ENCODE measurements at places on chromosomes 2 and 18.

DNA sequence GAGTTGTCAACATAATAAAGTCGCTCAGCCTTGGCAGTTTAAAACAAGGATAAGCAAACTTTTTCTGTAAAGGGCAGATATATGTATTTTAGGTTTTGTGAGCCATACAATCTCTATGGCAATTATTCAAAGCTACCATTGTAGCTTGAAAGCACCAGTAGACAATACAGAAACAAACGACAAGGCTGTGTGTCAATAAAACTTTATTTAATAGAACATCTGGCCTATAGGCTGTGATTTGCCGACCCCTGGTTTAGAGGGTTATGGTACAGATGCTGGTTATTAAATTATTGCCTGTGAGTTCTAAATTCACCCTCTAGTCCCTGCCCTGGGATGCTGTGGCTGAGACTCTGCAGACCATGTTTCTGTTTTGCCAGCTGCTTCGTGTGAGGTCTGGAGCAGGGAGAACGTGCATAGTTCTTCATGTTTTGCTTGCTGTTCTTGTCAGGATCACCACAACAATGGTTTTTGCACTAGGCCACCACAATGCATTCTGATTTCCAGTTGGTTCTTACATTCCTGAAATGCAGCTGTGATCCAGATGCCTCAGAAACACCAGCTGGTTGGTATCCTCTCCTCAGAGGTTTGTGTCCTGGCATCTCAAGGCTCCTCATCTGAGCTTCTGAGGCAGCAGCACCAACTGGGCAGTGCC, 46.6 kb downstream of the ICOS start:
- DNase-seq: no peak

- DNase-seq: no peak
Observed at GRCh38 chr2:16099326-16099725, 159.0 kb downstream of the MYCN start.

- DNase-seq: no peak
Observed at GRCh38 chr2:43298500-43298899, 72.1 kb upstream of the ZFP36L2 start.

GRCh38 chr2:239289545-239289944, 111.3 kb downstream of the HDAC4 start:
- peak; percentile 20 for DNase-seq

DNA sequence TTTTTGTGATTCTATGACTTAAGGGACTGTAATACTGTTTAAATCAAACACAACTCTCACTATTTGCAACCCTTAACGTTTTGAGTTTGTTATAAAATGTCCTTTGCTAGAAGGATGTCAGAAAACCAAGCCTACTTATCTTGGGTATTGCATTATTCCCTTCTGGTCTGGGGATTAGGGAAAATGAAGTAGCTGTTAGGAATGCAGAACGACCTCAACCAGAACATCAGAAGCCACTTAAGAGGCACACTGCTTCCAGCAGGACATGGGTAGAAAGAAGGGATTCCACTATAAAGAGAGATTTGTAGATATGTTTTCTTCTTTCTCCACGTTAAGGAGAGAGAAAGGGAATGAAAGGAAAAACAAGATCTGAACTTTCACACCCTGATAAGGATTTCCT, 101.2 kb downstream of the SETBP1 start:
- DNase-seq: no peak

- DNase-seq: no peak
Observed at GRCh38 chr2:59568461-59568860, 985.0 kb downstream of the BCL11A start.

- DNase-seq: no peak
Observed at GRCh38 chr2:219510512-219511135, 3.7 kb upstream of the ASIC4 start.

- peak; percentile 86 for DNase-seq
Observed at GRCh38 chr2:74147727-74148456, at the start of gene BOLA3. Gene BOLA3, minus strand, starts transcription at chr2:74147912. Its CDS starts 38 bp downstream, at chr2:74147874.

- no peak for DNase-seq
Observed at GRCh38 chr2:43230351-43230885, 4.0 kb upstream of the ZFP36L2 start.

GRCh38 chr2:37573451-37574388, 97.7 kb downstream of the CDC42EP3 start:
- DNase-seq: no peak

GRCh38 chr2:23379220-23379695, 5.7 kb upstream of the KLHL29 start:
- no peak for DNase-seq

DNA sequence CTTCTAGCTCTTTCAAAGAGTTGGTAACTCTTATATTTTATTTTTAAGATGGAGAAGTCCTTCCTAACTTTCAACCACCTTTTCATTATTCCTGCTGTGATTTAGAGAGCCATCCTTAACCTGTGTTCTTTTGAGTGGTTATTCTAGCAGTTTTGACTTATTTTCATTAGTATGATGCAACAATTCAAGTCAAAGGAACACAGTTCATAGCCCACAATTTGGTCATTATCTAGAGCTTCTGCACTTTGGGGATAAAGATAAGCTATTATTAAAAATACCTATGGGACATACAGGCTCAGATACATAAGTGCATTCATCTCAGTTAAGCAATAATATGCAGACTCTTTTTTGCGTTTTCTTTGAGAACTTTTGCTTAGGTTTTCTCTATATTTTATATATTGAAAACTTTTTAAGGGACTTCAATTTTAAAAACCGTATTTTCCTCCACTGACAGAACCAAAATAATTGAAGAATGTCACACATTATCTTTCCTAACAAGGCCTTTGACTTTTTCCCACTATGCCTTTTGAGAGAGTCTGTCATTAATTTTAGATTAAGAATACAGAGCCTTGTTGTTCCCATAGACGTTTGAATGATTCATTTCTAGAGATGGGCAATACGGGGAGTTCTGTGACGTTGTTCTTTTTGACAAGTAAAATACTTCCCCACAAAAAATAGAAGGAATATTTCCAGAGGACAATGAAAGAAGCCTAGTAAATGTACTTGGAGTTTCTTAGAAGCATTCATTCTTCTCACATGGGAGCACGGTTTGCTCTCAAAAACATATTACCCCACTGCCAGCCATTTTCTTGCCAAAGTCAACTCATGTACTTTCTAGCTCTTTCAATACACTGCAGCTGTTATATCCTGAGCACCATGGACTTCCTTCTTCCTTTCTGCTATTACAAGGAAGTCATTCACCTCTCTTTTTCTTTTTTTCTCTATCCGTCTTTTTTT, 42.9 kb upstream of the RASGRP3 start:
- no peak for DNase-seq

DNA sequence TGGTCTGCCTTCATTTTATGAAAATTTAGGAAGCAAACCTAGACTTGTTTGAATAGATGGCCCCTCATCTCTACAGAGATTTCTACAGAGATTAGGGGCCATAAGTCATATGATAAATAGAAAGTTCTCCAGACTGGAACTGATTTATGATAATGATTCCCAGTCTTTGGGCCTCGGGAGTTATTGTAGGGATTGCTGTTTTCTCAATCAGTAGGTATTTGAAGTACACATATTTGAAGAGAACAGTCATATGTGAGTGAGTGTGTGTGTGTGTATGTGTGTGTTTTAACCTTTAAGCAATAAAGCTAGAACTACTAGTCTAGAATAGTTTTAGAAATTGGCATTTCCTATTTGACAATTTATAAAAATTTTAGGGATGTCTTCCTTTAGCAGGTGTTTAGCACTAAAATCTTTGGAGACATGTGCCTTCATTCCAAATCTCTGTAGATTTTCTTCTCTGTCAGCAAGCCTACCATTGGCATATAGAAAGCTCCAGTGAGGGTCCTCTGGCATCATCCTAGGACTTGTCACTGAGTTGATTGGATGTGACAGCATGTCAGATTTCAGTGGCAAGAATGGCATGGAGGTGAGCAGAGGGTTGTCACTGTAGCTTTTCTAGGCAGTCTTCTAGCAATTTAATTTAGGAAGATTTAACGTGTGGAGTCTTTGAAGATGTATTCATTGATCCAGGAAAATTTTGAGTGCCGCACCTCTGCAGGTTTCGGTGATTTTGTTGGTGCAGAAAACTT, 71.2 kb downstream of the MYO1B start:
- no peak for DNase-seq

- DNase-seq: no peak
Observed at GRCh38 chr18:67331857-67332256, 184.7 kb downstream of the DSEL start.

- no peak for DNase-seq
Observed at GRCh38 chr2:179487010-179487731, 222.5 kb upstream of the SESTD1 start.

DNA sequence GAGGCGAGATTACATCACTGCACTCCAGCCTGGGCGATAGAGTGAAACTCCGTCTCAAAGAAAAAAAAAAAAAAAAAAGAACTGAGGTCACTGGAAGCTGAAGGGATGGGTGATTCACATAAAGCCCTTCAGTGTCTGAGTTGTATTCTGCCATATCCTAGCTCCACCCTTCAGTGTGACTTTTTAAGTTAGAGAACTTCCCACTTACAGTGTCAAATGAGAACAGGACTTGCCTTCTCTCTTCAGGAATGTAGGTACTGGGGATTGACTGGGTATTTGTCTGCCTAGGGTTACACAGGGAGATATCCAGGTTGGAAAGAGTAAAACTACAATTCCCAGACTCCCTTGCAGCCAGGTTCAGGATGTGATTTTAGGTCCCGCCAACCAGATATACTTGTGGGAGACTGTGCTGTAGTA, 37.9 kb downstream of the EHD3 start:
- no peak for DNase-seq

Data from stimulated activated CD4-positive, alpha-beta T cell treated with anti-CD3 and anti-CD28 coated beads, Interleukin-4, amount 100 ng/mL, for 24 hours (primary cell).